ENCODE measurements at places on chromosomes 3 and 15.

GRCh38 chr15:55179141-55179540 lies 17.6 kb downstream of the RSL24D1 start:
- DNase-seq = no peak

DNA sequence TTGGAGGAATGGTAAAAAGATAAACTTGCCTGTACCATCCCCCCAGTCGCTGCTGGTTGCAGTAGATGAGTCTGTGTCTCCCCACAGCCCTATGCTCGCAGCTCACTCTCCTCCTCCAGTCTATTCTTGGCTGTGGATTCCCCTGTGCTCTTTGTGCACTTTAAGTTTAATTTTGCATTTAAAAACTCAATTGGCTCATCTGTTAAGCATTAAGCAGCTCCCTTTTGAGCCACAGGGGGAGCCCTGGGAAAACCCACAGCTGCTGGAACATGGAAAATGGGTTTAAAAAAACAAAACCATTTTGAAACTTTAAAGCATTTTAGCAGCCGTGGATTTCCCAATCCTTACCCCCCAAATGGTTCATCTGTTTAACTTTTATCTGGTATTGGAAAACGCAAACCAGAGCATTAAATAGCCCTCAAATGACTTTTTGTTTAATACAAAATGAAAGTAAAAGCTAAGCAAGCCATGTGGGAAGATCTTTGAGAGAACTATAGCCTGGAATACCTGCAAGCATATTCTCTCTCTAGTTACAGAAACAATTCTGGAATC lies 536.9 kb downstream of the ZIC1 start:
- no peak for DNase-seq

DNA sequence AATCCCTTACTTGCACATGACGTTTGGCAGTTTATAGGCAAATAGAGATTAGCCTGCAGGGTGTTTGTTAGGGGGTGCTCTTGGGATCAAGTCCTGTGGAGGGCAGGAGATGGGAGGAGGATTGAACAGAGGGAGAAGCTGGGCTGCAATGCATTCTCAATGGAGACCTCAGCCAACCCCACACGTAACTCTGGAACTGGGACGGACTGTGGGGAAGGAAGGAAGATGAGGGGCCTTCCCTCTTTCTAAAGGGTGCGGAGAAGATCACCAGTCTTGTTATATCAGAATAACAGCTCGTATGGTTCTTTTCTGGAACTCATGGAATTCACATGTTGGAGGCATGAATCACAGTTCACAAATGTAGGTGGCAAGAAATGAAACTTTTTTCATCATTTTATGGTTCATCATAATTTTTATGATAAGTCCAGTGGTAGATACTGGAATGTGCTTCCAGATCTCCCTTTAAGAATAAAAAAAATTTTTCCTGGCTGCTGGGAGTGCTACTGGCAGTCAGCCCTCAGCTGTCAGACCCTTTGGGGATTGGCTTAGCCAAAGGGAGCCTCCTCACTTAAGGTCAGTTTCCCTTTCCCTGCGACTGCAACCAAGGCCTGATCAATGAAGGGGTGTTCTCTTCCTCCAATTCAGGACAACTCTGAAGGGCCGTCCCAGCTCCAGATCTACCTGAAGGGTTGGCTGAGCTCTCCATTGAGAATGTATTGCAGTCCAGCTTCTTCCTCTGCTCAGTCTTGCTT lies 20.5 kb upstream of the LYZL4 start:
- no peak for DNase-seq

- no peak for DNase-seq
Measured at GRCh38 chr3:184299488-184300377, 692 bp downstream of the PSMD2 start.

GRCh38 chr3:171459137-171459941 lies 866 bp downstream of the TNIK start:
- peak; percentile 71 for DNase-seq

GRCh38 chr15:29736744-29737020 lies 85.6 kb downstream of the TJP1 start:
- no peak for DNase-seq

DNA sequence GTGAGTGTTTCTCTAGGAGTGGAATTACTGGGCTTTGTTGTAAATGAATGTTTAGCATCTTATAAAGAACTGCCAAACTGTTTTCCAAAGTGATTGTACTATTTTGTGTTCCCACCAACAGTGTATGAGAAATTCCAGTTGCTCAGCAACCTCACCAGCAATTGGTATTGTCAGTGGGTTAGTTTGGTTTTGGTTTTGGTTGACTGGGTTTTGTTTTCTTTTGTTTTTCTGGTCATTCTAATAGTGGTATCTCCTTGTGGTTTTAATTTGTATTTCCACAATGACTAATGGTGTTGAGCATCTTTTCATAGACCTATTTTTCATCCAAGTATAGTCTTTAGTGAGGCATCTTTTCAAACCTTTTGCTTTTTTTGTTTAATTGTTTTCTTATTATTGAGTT lies 27.1 kb downstream of the FILIP1L start:
- DNase-seq = peak; percentile 46

GRCh38 chr3:179147514-179147872 lies 664 bp upstream of the PIK3CA start:
- no peak for DNase-seq

DNA sequence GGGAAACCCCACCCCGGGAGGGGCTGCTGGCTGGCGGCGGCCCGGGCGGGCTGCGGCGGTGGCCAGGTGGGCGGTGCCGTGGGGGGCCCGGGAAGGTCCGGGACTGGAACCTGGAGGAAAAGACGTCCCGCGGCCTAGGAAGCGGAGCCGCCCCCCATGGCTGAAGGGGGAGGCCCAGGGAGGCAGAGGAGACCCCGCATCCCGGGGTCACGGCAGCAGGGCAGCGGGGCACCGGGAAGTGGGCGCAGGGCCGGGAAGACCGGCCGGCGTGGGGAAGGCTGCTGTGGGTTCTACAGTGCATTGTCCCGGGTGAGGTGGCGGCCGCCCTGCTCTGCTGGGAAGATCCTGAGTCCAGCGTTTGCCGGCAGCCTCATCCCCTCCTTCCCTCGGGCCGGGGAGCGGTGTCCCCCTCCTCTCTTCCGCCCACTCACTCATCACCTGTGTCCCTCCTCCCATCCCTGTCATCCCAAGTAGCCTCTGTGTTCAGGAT lies 525 bp upstream of the FSTL1 start:
- DNase-seq = no peak
